ENCODE measurements at places on chromosomes 7 and 10. TPM values are rescaled to one million over a fixed set of nuclear protein-coding genes. Genes with fewer than 3 reads are reported as not detected.

Gene CHST15
- 38.8 TPM for total RNA-seq

Gene STMP1
- total RNA-seq, result 22.9 TPM

Gene GLCCI1
- total RNA-seq, result 36.6 TPM

Gene BHLHA15
- 10.6 TPM for total RNA-seq

Gene CALML5
- not detected for total RNA-seq

Gene NKX1-2
- 0.25 TPM for total RNA-seq

Gene EIF5AL1
- under 0.01 TPM for total RNA-seq

Gene ZNF485
- total RNA-seq, result 6.6 TPM

Gene HOXA2
- total RNA-seq, result not detected

Gene MSMB
- total RNA-seq, result not detected

Gene RFC2
- 15.7 TPM for total RNA-seq

Gene OR2F2
- not detected for total RNA-seq

Gene CUZD1
- 0.98 TPM for total RNA-seq

Gene FIS1
- total RNA-seq, result 80.2 TPM

Gene TWIST1
- 0.74 TPM for total RNA-seq
